ENCODE measurements at places on chromosomes 3 and 15.

- no peak for DNase-seq
These were observed 15.3 kb downstream of the PLOD2 start for GRCh38 chr3:146145642-146146041.

DNA sequence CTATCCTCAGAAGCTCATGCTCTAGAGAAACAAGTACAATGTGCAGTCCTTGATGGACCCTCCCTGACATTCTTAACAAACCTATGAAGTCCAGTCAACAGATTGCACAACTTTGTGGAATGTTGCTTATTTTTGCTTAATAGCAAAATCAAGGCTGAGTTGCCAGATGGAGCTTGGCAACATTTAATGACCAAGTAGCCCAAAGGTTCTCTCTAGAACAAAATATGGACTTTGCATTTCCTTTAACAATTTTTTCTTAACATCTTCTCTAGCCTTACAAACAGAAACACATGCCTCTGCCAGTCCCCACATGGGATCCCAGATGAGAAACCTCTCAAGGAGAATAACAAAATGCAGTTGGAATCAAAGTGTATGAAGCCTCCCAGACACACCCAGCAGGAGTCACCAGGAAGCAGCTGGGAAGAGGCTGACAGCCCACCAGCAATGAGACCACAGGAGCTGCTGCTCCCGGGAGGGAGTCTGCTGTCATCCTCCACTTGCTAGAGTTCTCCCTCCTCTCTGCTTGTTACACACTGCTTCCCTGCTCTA lies 422.5 kb upstream of the CDIN1 start:
- DNase-seq: no peak

GRCh38 chr3:131883086-131883485 lies 151.7 kb downstream of the CPNE4 start:
- DNase-seq: no peak

DNA sequence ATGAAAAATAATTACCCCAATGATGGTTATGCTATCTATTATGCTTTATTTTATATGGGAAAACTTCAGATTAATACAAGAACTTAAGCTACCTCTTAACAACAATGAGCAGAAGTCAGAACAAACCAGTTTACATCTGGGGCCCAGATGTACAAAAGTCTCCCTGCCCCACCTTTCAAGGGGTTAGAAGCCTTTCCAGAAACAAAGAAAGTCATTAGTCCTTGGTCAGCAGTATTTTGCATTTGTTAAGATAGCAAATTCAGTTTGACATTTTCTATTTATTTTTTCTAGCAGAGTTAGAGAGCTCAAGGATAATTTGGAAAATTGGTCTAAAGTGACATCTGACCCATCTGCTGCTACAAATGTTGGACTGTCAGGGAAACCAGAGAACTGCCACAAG lies 478.7 kb upstream of the UBE2E2 start:
- no peak for DNase-seq

GRCh38 chr15:91891788-91892345 lies 38.4 kb downstream of the SLCO3A1 start:
- DNase-seq: no peak

GRCh38 chr3:153714588-153715290 lies 406.5 kb upstream of the ARHGEF26 start:
- DNase-seq: no peak

- no peak for DNase-seq
These were observed 41.5 kb downstream of the MAPK6 start for GRCh38 chr15:52060501-52060900.

GRCh38 chr3:98977520-98977919 lies 76.0 kb upstream of the DCBLD2 start:
- DNase-seq: no peak

GRCh38 chr3:72004749-72005292 lies 219.9 kb upstream of the PROK2 start:
- DNase-seq: no peak

- no peak for DNase-seq
These were observed 163.5 kb downstream of the GOLGA6L4 start for GRCh38 chr15:84398763-84399701.

DNA sequence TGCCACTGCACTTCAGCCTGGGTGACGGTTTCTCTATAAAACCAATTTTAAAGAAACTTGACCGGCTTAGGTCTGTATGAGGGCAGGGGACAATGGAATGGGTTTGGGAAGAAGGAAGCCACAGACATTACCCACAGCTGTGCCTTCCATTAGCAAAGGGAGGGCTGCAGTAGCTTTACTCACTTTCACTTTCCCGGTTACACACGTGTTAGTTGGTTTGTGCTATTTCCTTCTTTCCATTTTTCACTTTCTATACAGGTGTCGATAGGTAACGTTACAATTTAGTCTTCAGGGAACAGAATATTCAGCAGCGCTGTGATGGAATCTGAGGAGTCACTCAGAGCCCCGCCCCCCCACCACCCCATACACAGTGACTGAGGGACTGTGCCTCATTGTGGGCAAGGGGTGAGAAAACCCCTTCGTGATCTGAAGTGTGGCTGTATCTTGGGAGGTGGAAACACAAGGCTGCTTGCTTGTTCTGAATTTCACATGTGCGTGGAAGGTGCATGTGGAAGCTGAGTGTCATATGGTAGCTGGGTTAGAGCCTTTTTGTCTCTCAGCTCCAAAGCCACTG lies 44.8 kb upstream of the RPL32 start:
- DNase-seq: no peak

DNA sequence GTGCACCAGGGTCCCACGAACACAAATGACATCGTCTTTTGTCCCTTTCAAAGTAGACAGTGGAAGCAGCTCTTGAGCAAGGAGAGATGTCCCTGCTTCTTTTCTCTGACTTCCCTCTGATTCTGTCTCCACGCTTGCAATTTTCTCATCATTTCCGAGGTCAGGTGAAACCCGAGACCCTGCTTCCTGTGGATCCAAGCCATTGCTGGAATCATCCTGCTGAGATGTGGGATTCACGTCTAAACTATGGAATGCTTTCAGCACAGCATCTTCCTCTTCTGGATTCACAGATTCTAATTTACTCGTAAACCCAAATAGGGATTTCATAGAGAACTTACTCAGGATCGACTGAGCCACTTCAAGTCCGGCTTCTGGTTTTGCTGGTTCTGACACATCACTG lies 127.1 kb downstream of the FMN1 start:
- no peak for DNase-seq

DNA sequence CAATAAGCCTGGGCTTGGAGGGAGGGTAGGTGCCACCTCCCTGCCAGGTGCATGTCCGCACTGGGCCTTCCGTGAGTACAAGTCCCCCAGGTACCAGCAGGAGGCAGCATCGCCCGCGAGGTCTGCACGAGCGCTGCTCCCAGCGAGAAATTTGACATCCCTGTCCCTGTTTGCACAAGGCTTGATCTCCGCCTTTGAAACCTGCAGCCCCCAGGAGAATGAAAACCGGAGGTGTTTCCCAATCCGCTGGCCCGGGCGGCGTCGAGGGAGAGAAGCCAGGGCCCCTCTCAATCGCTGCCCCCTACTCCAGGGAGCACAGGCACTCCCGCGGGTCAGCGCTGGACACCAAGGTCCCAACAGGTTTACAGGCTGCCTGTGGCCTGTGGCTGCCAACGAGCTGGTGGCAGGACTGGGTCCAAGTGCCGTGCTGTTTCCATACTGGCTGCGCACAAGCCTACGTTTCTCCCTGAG lies 961 bp downstream of the HAPLN3 start:
- no peak for DNase-seq

GRCh38 chr3:75059120-75059519 lies 444.7 kb upstream of the CNTN3 start:
- DNase-seq: no peak

- no peak for DNase-seq
These were observed 99.7 kb downstream of the TAFA4 start for GRCh38 chr3:68832680-68833079.

- DNase-seq: no peak
These were observed 107.8 kb downstream of the MBNL1 start for GRCh38 chr3:152376351-152377183.

- DNase-seq: no peak
These were observed 24.1 kb upstream of the RARB start for GRCh38 chr3:25403968-25404367.

DNA sequence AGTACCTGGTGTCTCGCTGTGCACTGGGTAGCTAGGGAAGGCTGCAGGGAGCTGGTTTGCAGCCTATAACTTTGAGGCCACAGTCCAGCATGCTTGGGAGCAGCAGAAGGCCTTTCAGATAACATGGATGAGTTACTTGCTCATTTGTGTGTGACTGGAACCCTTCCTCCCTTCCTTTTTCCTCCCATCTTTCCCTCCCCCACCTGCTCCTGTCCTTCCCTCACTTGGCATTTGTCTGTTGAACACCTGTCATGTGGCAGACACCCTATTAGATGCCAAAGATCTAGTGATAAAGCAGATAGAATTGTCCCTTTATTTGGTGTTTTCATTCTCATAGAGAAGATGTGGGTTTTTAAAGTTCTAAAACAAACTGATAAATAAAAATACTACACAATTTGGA lies 71.6 kb downstream of the LRTM1 start:
- no peak for DNase-seq

- no peak for DNase-seq
These were observed 1.6 kb upstream of the CHST13 start for GRCh38 chr3:126522363-126522788.

GRCh38 chr3:127670761-127671522 lies 1.8 kb upstream of the ABTB1 start:
- DNase-seq: no peak

DNA sequence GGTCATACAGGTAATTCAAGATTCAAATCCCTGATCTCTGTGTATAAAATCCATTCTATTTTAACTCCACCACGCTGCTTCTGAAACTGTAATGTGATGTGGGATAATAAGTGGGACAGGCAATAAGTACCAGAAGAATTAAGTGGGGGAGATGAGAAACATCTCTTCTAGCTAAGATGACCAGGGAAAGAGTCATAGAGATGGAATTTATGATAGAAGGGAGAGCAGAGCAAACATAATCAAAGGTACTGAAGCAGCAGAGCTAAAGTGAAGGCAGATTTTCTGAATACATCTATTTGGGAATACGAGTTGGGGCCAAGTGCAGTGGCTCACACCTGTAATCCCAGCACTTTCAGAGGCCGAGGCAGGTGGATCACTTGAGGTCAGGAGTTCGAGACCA lies 4.9 kb downstream of the MRPL47 start:
- no peak for DNase-seq

Data from hypothalamus (tissue), 51 donors.